ENCODE measurements at places on chromosomes 1 and 21.

DNA sequence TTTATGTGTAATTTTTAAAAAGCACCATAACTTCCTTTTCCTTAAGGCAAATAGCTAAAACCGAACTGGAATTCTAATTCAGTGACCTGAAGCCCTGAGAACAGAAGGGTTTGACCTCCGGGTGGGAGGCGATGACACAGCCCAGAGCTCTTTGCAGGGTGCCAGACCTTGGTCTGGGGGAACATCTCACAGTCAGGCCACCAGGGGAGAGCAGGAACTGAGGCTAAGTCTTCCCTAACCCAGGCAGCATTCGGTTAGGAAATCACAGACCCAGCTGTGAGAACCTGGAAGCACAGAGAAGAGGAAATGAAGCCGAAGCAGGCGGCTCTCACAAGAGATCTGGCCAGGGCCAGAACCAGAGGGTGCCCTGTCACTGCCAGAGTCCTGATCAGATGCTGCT lies 444.8 kb downstream of the TTLL7 start:
- no peak for DNase-seq

DNA sequence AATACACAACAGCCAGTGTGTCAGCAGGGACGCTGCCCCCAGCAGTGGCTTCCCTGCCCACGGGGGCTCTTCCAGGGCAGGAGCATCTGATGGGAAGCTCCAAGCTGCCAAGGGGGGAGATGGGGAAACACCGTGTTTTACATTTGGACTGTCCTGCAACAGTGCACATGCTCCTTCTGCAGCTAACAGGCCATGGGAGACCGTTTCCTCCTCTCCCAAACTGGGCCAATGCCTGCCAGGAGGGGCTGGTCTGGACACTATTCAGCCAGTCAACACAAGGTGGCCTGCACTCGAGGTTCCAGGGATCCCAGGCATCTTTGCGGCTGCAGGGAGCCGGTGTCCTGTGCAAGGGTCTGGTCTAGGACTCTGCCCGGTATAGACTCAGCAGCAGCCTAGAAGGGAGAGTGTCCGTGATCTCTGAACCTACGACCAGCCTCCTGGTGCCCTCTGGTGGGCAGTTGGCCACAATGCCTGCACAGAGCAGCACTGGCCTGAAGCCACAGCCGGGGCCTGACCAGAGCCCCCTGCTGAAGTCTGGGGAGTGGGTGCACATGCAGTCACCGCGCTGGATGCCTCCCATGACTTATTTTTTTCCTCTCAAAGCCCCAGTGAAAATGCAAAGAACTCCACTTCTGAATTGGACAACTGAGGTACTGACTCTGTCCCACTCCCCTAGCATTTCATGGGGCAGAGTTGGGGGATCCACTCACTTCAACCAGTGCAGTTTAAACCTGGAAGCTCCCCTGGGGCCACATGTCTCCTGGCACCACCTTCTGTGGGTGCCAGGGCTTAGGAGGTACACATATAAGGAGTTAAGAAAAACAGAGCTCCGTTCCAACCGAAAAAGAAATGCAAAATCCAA lies 33.3 kb downstream of the RCC2 start:
- no peak for DNase-seq

- no peak for DNase-seq
These were observed 36.0 kb upstream of the GPR157 start for GRCh38 chr1:9164919-9165318.

DNA sequence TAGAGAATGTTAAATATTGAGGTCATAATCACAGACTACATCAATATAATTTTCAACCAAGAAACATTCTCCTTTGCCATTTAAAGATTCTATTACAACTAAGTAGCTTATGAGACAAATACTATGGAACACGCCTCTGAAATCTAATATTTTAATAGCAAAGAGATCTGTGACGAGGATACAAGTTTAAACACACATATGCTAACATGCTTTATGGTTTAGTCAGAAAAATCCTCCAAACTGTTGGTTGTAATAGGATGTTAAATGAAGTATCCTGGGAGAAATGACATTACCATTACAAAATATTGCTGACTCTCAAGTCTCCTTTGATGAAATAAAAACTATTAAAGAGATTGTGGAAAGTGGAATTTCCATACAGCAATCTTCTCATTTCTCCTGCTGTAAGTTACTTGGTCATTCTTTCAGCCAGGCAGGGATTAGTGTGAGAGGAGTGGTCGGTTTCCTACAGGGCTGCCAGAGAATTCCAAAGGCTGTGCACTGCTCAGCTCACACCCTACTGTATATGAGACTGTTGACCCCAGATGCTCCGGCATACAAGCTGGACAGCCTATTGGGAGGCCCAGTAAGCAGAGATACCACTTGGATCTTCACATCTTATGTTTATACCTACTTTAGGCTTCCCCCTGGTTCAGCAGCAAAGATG lies 26.6 kb downstream of the SCYL3 start:
- no peak for DNase-seq

DNA sequence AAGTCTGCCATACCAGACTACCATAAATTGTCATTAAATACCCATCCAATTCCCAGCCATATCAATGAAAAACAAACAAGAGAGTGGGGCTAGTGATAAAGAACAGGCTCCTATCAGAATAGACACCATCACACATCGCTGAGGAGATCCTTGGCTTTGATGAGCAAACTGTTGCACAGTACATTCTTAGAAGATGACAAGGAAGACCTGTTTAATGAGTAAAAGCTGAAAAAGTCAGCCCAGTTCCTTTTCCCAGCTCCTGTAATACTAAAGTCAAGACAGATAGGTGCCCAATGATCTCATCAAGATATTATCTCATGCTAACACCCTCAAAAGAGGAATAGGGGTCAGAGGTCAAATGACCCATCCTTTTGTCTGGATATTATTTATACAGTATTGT lies 164.5 kb upstream of the COA6 start:
- no peak for DNase-seq

- no peak for DNase-seq
These were observed 24.6 kb downstream of the SLC1A7 start for GRCh38 chr1:53117836-53118235.

DNA sequence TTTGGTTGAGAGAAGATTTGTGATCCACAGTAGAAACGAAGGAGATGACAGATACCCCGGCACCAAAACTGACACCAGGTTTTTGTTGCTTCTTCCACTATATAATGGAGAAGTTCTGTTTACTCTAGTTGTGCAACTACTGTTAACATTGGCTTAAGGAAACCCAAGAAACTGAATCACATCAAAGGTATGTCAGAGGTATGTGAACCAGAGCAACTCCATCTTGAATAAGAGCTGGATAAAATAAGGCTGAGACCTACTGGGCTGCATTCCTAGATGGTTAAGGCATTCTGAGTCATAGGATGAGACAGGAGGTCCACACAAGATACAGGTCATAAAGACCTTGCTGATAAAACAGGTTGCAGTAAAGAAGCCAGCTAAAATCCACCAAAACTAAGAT lies 173.7 kb upstream of the CAMK1G start:
- no peak for DNase-seq

- no peak for DNase-seq
These were observed 6.3 kb upstream of the ZBTB21 start for GRCh38 chr21:42016364-42016985.

GRCh38 chr21:26819740-26820324 lies 25.4 kb downstream of the ADAMTS1 start:
- no peak for DNase-seq

- DNase-seq: no peak
These were observed 2.2 kb upstream of the CDC42BPA start for GRCh38 chr1:227320476-227320875.

GRCh38 chr1:156368157-156368658 lies 803 bp upstream of the RHBG start:
- DNase-seq: no peak

DNA sequence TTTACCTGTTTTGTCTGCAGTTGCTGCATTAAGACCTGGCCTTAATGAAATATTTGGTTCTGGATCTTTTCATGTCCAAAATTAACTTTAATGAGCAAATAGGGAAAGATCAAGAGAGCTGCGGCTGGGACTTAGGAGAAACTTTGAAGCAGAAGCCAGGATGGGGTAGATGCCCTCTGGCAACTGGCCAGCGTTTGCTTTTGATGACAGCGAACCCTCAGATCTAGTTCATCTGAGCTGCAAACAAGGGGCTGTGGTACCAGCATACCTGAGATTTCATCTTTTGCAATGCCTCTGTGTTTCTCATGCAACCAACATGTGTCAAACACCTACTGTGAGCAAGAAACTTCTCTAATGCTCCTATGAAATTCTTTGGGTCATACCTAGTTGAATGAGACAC lies 13.0 kb upstream of the TEDDM1 start:
- no peak for DNase-seq

GRCh38 chr1:35884934-35885333 lies 1.9 kb downstream of the AGO1 start:
- DNase-seq: no peak

- DNase-seq: no peak
These were observed 13.4 kb downstream of the FCRL4 start for GRCh38 chr1:157584503-157584902.

Data from activated naive CD4-positive, alpha-beta T cell (primary cell).